ENCODE measurements at places on chromosomes 12 and 14.

DNA sequence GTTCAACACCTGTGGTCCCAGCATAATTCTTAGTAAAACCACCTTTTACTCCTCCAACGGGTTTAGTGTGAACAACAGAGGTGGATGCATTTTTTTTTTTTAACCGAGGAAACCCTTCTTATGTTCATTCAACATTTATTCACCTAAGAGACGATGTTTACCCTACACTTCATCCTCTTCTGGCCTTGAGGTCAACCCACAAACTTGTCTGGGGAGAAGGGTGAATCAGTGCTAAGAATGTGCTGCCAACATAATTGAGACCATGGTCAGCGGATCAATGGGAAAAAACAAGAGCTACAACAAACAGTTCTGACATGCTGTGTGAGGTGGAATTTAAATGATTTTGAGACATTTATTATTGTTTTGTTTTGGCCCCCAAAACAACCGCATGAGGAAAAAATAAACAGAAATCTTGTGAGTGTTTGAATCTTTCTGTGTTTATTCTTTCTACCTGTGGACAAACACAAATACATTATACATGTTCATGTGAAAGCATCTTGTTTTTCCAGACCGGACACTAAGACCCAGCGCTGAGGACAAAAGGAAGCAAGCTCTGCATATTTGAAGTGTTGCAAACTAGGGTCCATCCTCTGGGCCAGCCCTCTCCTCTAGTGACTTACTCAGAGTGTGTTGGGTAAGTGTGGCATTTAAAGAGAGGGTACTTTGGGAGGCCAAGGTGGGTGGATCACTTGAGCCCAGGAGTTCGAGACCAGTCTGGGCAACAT is 5.1 kb upstream of the USP30 start:
- no peak for DNase-seq

GRCh38 chr14:77746064-77746702 is 14.8 kb downstream of the SNW1 start:
- no peak for DNase-seq

GRCh38 chr14:98766818-98767217 is 505.2 kb downstream of the BCL11B start:
- no peak for DNase-seq

DNA sequence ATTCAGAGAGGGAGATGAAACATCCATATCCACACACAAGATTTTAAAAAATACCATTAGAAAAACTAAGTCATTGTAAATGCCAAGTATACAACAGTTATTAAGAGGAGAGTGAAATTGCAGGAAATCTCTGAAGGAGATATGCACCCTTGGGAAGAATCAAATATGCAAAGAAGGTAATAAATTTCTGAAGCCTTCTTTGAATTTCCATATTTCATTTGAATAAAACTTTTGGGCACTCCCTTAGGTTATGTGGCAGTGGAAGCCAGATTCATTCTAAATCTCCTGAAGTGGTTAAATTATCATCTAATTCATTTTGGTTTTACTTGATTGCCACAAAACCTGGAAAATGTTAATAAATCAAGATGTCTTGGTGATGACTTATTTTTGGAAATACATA is 138.9 kb upstream of the CLEC14A start:
- no peak for DNase-seq

GRCh38 chr12:46269429-46270241 is 792 bp upstream of the SLC38A1 start:
- DNase-seq, result peak; percentile 30

- DNase-seq, result no peak
Observed at GRCh38 chr12:12986775-12987331, 13.2 kb downstream of the HEBP1 start.

DNA sequence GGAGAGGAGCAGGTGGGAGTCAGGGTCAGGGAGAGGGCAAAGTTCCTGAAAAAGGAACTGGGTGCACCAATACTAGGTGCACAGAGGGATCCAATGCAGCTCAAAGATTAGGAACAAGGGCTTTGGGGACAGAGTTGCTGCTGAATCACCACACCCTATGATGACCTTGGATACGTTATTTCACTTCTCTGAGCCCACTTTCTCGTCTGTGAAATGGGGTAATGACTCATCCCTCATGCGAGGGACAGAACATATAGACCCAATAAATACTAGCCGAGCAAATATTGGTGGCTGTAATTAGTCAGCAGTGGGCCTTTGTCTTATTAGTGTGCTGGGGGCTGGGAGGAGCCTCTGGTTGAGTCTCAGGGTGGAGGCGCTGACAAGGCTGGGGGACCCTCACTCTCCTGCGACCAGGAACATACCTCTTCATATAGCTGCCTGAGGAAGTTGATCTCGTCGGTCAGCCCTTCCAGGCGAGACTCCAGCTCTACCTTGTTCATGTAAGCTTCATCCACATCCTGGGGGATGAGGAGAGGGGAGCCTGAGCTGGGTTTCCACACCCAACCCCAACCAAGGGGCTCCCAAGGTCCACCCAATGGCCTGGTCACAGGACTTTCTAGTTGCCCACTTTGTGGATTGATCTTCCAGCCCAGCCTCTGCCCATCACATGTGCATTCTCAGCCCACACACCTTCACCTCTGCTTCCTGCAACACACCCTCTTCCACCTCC is 4.5 kb downstream of the KRT8 start:
- DNase-seq, result no peak

DNA sequence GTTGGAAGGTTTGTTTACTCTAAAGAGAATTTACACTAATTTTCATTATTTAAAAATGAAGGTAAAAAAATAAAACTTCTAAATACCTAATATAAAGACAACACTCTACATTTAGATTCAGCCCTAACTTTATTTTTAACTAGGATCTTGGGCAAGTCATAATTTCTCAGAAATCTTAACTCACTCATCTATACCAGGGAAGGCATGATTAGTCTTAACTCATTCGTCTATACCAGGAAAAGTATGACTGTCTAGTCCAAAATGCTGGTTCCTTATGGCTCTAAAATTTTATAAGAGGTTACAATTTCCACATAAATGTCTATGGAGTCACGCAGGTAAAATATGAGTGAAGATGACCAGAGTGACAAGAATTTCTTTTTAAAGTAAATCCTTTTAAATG is 52.7 kb upstream of the POC1B start:
- DNase-seq, result no peak

- no peak for DNase-seq
Observed at GRCh38 chr12:80512781-80513180, 68.7 kb downstream of the PTPRQ start.

GRCh38 chr14:94062344-94062940 is 18.6 kb downstream of the DDX24 start:
- no peak for DNase-seq

- peak; percentile 86 for DNase-seq
Observed at GRCh38 chr14:69693145-69693544, 73.8 kb upstream of the SRSF5 start.

DNA sequence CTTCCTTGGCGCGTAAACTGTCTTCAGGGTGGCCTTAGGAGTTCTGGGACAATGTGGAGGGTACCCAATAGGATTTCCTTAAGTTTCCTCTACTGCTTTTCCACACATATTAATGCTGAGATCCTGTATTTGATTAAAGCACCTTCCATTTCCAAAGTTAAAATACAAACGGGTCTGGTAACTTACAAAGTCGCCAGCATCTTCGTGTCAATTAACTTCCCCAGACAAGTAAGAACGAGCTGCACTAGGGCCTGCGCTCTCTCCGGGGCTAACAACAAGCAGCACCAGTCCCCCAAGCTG is 130.9 kb downstream of the NDUFA12 start:
- no peak for DNase-seq

DNA sequence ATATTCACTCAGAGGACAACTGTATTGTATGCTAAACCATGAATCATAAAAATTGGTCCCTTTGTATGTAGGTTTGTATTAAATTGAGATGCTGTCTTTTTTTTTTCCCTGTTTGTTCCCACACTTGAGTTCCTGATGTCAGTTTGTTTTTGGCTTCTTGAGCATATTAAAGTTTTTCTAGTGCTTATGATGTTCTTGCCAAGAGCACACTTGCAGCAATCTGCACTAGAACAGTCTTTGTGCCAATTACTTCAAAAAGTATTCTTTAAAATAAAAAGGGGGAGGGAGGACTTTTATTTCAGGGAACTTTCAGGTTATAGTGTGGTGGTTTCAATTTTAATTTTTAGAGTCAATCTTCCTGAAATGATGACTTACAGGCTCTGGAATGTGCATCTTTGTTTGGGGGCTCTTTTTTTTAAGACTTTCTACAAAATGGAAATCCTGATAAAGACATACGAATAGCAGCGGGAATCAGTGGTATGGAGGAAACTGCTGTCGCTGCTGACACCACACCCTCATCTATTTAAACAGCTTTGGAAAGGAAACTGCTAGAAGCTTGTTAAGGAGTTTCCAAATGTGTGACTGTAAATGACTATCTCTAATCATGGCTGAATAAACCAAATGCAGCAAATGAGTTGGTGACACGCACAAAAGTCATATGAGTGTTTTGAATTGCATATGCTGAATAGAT is 188.6 kb downstream of the EGLN3 start:
- DNase-seq, result no peak

DNA sequence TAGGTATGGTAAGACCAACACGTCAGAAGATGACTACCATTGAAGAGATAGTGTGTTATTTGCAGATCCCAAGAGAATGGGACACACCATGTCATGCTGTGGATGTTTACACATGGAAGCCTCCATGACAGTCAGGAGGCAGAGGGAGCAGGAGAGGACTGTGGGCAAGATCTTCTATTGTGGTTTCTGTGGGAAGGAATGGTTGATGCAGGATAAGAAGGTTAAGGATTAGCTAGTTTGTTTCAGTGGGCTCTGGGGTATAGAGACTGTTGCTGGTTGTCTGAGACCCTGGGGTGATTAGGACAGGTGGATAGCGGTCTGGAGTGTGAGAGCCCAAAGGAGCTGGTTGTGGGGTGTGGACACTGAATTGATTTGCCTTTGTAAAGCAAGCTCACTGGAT is 23.3 kb downstream of the TAS2R7 start:
- no peak for DNase-seq

DNA sequence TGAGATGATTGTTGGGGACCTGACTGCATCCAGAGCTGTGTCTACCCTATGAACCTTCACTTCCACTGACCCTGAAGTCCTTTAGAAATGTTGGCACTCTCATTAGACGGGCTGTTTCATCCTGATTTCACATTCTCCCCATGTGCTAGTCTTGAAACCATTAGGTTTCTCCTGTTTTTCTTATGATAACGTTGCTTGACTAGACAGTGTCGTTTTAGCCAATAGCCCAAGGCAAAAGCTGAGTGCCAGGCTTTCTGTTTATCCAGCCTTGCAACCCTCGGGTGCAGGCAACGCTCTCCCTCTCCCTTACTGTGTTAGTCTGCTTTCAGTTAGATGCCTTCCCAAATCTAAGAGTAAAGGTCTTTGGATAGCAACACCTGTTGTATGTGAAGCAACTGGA is 30.1 kb downstream of the DACT1 start:
- DNase-seq, result no peak

GRCh38 chr14:85224241-85224640 is 305.7 kb upstream of the FLRT2 start:
- DNase-seq, result no peak

DNA sequence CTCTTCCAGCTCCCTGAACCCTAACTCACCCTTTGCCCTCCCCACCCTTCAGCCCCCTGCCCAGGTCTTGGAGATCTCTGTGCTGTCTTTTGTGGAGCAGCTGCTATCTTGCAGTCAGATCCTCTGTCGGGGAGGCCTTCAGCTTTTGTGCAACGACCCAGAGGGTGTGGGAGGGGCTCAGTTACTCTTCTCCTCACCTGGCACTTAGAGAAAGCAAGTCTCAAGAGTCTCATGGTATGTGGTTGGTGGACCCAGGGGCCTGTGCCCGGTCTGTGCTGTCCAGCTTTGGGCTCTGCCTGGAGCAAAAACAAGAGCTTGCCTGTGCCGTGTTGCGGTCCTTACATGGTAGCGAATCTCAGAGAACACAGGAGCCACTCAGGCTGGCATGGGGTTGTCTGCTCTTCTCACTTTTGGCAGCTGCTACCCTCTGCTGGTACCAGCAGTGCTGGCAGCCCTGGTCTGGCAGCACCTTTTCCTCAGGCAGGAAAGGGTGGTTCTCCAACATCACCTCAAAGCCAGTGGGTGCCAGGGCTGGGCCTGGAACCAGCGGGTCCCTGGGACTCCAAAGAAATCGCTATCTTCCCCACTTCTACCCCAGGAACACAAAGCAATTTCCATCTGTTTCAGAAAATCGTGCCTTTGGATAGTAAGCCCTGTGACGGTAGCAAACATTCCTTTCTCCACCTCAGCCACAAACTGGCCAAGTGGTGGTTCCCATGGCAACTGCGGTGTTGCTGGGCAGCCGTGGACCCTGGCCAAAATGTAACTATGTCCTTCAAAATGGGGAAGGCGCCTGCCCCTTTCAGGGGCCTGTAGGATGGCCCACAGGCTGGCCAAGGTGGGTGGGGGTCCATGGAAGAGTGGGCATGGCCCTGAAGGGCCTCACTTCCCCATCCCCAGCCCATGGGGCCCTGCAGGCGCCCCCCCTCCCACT is 90.0 kb downstream of the RIN3 start:
- DNase-seq, result no peak

- no peak for DNase-seq
Observed at GRCh38 chr12:50354908-50355307, 41.5 kb downstream of the FAM186A start.

GRCh38 chr14:53532853-53533252 is 379.7 kb upstream of the DDHD1 start:
- peak; percentile 22 for DNase-seq

- DNase-seq, result no peak
Observed at GRCh38 chr12:88923631-88924030, 343.4 kb upstream of the KITLG start.

GRCh38 chr14:51002406-51002999 is 58.2 kb upstream of the PYGL start:
- DNase-seq, result no peak

- DNase-seq, result no peak
Observed at GRCh38 chr12:124761056-124761455, 102.6 kb downstream of the SCARB1 start.

All from glutamatergic neuron (in vitro differentiated cells).